ENCODE measurements at places on chromosomes 7 and 10. TPM values are rescaled to one million over a fixed set of nuclear protein-coding genes. Genes with fewer than 3 reads are reported as not detected.

DNA sequence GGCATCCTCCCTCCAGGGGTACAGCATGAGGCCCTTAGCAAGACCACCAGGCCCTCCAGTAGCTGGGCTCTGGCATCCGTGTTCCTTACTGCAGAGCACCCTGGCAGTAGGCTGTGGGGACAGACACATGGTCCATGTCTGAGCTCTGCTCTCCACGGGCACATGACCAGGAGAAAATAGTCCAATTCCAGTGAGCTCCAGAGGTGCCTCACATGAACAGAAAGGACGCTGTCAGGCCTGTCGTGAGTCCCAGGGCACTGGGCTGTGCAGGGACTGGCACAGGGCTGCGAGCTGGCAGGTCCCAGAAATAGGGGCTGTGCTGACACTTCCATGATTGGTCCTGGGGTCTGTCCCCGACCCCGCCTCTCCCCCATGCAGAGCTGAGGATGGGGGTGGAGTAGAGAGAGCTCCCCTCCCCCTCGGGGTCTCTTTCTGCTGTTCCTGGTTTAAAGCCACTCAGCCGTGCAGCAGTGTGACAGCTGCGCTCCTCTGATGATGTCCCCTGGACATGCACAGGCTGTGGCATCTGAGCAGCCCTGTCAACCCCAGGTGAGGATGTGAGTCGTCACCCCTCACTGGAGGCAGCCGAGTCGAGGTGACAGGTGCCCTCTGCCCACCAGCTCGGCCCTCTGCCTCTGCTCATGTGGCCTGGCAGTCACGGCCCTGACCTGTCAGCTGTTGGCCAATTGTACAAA lies 25.2 kb upstream of the ZNF488 start:
- H3K36me3 ChIP-seq = no peaks in the 10 kb centered on the region
- H3K27ac ChIP-seq = no peak overlapping the region
- no peak overlapping the region for H3K4me3 ChIP-seq
- no peaks in the 10 kb centered on the region for H3K4me1 ChIP-seq
- H3K27me3 ChIP-seq = peaks cover 2% of the 10 kb centered on the region

TLX1 gene
- not detected for total RNA-seq

DNA sequence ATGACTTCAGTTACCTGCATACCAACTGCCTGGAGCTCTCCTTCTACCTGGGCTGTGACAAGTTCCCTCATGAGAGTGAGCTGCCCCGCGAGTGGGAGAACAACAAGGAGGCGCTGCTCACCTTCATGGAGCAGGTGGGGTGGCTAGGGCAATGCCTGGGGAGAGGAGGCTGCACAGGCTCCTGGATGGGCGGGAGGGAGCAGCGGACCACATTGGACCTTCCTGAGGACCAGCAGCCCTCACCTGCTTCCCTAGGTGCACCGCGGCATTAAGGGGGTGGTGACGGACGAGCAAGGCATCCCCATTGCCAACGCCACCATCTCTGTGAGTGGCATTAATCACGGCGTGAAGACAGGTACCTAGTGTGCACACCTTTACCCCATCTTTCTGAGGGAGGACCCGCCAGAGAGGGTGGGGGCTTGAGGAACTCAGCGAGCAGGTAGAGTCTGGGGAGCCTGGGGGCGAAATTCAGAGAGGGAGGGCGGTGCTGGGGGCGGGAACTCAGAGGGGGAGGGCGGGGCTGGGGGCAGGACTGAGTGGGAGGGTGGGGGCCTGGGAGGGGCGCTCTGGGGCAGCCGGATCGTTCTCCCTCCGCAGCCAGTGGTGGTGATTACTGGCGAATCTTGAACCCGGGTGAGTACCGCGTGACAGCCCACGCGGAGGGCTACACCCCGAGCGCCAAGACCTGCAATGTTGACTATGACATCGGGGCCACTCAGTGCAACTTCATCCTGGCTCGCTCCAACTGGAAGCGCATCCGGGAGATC lies 9.0 kb downstream of the AEBP1 start:
- peaks cover 12% of the 10 kb centered on the region for H3K36me3 ChIP-seq
- H3K4me1 ChIP-seq = peaks cover 2% of the 10 kb centered on the region
- no peak overlapping the region for H3K27ac ChIP-seq
- H3K27me3 ChIP-seq = no peaks in the 10 kb centered on the region

ZNF680 gene
- 22.4 TPM for total RNA-seq

DNA sequence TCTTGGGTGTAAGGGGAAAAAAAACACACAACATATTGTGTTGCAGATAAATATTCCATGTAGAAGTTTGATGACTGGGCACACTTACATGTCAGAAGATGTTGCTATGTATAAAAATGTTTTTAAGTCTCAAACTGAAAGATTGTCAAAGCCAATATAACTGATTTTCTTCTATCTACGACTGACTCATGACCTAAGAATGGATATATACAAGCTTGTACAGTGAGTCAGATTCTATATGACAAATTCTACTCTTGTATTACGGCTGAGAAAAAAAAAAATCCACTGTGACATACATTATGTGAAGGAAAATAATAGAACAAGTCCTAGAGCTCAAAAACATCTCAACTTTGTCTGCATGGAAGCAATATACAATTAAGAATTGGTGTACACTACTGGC lies 343.0 kb upstream of the PCDH15 start:
- no peaks in the 10 kb centered on the region for H3K4me1 ChIP-seq
- H3K4me3 ChIP-seq = no peak overlapping the region
- no peaks in the 10 kb centered on the region for H3K27me3 ChIP-seq
- DNase-seq = no peak
